ENCODE measurements at places on chromosomes 16 and 17.

GRCh38 chr16:79188739-79189122, 411.8 kb downstream of the MAF start:
- no peak for DNase-seq

DNA sequence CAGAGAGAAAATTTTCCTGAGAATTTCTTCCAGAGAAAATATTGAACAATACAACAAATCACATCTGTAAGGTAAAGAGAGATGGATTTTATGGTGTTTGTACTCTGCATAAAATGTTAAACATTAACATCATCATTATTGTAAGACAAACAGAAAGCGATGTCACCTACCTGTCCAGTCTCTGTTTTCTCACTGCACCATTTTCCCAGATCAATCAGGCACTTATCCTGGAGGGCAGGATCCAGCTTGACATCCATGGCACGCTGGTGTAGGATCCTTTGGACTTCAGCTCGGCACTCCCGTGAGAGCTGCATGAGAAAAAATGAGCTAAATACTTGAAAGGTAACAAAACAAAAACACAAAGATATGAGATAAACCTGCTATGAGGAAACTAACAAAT, 55.9 kb upstream of the CLEC18B start:
- no peak for DNase-seq

- no peak for DNase-seq
These were observed 38.3 kb downstream of the STX8 start for GRCh38 chr17:9537177-9537776.

DNA sequence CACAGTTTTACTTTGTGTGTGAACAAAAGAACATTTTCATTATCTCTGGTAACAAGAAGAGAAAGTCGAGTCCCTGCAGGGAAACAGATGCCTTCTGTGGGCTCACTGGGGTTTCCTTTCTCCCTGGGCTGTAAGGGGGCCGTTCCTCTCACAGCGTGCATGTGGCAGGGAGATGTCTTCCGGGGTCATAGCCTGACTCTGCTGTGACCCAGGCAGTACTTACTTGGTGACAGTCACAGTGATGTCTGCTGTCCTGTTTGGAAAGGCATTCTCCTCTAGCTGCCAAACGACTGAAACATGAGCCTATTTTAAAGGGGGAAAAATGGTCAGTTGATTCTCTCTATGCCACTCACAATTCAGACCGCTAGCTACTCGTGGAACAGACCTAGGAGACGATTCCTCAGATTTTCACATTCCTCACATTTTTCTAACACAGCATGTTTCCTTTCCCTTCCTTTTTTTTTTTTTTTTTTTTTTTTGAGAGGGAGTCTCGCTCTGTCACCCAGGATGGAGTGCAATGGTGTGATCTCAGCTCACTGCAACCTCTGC, 7.3 kb downstream of the HASPIN start:
- DNase-seq = no peak

DNA sequence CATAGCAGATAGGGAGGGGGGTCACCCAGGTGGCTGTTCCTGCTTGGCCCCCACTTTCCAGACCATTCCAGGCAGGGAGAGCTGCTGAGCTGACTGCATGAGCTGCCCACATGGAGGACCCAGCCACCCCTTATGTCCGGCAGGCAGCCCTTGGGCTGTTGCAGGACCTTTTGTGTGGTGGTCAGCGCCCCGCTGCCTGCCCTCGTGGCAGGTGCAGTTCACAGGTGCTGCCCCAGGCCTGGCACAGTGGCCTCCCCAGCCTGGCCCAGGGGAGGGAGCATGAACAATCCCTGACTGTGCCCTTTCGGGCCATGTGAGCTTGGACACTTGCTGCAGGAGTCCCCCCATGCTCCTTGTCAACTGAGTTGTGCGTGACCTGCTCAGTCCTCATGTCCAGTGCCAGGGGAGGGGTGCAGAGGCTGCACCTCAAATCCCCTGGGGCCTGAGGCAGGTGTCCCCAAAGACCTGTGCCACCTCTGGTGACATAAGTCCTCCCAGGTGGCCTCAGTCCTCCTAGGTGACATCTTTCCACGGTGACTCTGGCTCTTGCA, 8.6 kb downstream of the TBC1D26 start:
- no peak for DNase-seq

GRCh38 chr16:53220585-53220984, 165.8 kb downstream of the CHD9 start:
- peak; percentile 61 for DNase-seq

Data from hematopoietic multipotent progenitor cell treated with erythropoietin and hydrocortisone succinate and interleukin-3 and kit ligand, for 17 days (in vitro differentiated cells).